ENCODE measurements at places on chromosomes 12 and 14.

DNA sequence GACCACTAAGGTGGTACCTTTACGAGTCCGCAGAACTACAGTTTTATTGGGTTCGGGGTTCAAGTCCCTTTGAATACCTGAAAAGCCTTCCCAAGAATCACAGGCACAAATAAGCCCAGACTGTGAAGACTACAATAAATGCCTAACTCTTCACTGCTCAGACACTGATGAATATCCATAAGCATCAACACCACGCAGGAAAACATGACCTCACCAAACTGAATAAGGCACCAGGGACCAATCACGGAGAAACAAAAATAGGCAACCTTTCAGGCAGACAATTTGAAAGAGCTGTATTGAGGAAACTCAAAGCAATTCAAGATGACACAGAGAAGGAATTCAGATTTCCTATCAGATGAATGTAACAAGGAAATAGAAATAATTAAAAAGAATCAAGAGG, 24.2 kb upstream of the P2RX7 start:
- no peak for DNase-seq

- no peak for DNase-seq
Measured at GRCh38 chr12:68919581-68920239, 13.3 kb downstream of the CPM start.

GRCh38 chr14:89566644-89567415, 149.8 kb upstream of the FOXN3 start:
- no peak for DNase-seq

GRCh38 chr12:15720295-15720694, 68.9 kb downstream of the EPS8 start:
- no peak for DNase-seq

DNA sequence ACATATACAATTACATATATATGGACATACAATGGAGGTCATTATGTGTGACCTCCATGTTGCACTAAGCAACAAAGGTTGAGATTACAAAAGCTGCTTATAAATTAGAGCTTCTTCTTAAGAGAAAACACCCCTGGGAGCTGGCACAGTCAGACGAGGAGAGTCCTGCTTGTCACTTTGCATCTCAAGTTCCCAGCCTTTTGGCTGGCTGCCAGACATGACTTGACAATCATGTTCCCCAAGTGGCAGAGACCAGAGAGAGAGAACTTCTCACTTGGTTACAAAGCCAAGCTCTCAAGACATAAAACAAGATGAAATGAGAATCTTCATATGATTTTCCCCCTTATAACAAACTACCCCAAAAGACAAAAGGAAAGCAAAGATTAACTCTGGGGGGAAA, 8.5 kb upstream of the SYNJ2BP start:
- no peak for DNase-seq

- no peak for DNase-seq
Measured at GRCh38 chr12:43336962-43337555, 214.9 kb downstream of the ADAMTS20 start.

GRCh38 chr14:53355581-53356112, 202.5 kb upstream of the DDHD1 start:
- no peak for DNase-seq

DNA sequence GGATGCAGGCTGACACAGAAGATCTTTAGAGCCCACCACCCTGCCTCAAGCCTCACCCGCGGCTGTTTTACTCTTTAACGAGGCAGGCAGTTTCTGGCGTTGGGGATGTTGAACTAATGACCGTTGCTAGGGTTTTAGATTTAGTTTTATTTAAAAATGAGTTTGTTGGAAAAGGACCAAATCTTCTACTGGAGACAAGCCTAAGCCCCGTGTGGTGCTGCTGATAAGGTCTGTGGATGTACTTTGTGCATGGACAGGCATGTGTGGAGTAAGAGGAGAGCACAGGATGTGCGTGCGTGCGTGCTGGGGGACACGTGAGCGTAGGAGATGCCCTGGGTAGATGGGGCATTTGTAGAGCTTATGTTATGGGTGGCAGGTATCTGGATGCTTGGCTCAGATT, 5.7 kb downstream of the NTF3 start:
- DNase-seq: no peak

GRCh38 chr12:124040291-124040690, 67.3 kb downstream of the ZNF664 start:
- no peak for DNase-seq

GRCh38 chr12:12466157-12466556, 96.5 kb downstream of the DUSP16 start:
- DNase-seq: peak; percentile 28

DNA sequence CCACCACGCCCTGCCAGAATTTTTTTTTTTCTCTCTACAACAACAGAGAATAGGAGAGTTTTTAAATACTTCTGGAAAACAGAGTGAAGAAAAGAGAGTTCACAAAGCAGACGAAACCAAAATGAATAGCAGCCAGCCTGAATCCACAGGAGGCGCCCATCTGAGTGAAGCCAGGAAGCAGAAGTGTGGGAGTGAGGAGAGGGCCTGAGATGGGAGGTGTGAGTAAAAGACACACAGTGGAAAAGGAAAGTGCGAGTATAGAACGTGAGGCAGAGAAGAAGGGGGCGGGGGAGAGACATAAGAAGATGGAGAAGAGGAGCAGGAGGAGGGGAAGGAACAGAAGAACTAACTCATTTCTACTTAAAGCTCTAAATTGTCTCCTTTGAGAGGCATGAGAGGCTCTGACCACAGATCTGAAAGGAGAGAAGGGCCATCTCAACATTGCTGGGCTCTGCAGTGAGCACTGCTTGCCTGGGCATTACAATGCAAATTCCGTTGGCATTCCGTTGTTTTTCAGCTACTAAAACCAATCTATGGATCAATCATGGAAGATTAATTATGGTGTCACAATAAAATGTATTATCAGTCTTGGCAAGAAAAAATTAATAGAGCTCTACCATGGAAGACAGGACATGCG, 140.1 kb upstream of the CPSF6 start:
- no peak for DNase-seq

DNA sequence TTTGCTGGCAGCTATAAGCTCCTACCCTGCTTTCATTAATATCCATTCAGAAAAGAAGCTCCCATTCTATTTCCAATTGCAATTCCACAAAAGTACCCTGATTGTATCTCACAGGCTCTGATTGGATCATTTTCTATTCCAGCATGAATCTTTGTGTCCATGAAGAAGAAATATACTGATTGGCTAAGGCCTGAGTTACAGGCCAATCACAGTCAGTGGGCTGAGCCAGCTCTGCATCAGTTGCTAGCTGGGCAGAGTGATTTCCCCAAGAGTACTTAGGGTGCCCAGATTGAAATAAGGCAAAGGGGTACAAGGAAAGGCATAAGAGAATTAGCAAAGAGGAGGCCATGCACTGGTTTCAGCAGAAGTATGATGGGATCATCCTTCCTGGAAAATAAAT, 14.4 kb downstream of the ART4 start:
- DNase-seq: no peak

DNA sequence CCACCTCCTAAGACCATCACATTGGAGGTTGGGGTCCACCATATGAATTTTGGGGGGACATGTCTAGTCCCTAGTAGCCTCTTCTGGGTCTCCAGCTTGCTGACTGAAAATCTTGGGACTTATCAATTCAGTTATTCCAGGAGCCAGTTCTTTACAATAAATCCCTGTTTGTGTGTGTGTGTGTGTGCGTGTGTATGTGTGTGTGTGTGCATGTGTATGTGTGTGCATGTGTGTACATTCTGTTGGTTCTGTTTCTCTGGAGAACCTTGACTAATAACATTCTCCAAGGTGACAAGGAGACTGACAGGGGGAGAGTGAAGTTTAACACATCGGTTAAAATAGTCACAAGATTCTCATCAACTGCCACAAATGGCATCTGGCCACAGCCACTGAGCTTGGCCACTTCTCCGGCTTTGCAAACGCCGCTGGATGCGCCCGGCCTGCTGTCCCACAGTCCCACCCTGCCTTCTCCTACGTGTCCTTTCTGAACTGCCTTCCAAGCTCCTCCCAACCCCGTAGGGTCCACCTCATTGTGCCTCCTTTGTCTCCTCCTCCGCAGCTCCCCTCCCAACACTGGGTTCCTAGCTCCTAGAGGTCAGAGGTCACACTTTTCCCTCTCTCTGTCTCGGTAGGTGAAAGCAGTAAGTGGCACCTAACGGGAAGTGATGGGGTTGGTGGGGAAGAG, 88.1 kb upstream of the DIO3 start:
- no peak for DNase-seq

GRCh38 chr12:109162551-109162950, 46.2 kb downstream of the ACACB start:
- no peak for DNase-seq

- no peak for DNase-seq
Measured at GRCh38 chr14:76324133-76324532, 51.8 kb upstream of the ESRRB start.

GRCh38 chr14:95236221-95236620, 78.9 kb upstream of the DICER1 start:
- DNase-seq: no peak

- DNase-seq: no peak
Measured at GRCh38 chr12:85440271-85440670, 160.3 kb downstream of the ALX1 start.

GRCh38 chr14:74977164-74977900, 21.9 kb upstream of the PGF start:
- DNase-seq: no peak

DNA sequence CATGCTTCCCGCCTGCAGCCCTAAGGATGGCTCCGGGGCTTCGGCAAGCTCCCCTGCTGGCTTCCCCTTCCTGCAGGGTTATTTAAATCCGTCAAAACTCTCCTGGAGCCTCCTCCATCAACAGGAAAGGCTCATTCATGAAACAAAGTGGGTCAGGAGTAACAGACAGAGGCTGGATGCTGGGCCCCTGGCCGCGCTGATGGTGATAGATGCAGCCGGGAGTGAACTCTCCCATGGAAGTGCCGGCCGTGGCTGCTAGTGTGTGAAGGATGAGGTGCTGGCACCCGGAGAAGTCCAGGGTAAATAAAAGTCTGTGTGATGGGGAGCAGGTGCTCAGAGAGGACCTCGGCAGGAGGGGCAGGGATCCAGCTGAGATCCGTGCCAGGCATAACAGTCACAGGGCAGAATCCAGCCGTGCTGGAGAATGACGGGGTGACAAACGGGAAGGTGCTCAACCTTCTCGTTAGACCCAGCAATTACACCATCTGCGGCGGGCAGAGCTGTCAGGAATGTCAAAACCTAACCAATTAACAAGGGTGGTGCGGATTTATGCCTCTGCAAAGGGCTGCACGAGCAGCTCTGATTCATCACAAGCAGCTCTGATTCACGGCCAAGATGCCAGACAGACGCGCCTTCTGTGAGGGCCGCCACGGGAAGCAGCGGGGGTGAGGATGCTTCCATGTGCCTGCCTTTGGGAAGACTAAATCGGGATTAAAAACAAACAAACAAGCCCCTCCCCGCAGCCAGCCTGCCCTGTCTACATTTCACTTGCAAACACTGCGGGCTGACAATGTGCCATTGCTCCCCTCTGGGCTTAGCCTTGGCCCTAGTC, 55.6 kb downstream of the SYNE3 start:
- no peak for DNase-seq

DNA sequence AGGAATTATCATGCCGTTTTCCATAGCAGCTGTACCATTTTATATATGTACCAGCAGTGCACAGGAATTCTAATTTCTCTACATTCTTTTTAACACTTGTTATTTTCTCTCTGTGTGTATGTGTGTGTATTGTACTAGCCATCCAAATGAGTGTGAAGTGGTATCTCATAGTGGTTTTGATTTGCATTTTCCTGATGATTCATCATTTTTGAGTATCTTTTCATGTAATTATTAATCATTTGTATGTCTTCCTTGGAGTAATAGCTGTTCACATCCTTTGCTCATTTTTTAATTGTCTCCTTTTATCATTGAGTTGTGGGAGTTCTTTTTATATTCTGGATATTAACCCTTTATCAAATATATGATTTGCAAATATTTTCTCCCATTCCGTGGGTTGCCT, 95.6 kb upstream of the MANSC4 start:
- DNase-seq: no peak

DNA sequence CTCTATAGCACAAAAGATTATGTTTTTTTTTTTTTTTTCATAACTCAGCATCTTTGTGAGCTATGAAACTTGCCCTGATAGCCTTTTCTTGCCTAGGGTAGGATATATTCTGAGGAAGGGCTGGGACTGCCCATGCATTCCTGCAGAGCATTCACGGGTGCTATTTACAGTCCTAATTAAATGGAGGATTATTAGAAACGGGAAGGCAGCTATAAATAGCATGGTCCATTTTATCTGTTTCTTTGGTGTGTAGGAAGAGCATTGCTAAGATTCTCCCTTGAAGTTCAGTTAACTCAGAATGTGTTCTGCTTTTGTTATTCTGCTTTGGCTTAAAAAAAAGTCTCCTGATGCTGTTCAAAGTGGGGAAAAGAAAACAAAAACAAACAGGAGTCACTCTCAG, 630.9 kb downstream of the DIO2 start:
- DNase-seq: no peak

DNA sequence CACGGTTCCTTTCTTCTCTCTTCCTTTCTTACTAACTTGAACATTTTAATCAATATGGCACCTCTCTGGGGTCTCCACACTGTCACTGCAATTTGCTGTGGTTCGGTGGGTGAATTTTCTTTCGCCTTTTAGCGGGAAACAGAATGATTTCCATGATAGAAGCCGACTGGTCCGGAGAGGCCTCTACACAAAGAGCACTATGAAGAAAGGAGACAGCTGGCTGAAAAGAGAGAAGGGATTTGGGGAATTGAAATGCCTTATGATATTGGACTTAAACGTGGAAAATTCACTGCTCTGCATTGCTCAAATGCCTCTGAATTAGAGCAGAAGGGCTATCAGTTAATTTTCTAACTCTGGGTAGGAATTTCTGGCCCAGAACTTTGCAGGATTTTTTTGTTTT, 55.9 kb downstream of the KCNA5 start:
- no peak for DNase-seq

- DNase-seq: no peak
Measured at GRCh38 chr12:61646639-61647038, 613.6 kb upstream of the USP15 start.

DNA sequence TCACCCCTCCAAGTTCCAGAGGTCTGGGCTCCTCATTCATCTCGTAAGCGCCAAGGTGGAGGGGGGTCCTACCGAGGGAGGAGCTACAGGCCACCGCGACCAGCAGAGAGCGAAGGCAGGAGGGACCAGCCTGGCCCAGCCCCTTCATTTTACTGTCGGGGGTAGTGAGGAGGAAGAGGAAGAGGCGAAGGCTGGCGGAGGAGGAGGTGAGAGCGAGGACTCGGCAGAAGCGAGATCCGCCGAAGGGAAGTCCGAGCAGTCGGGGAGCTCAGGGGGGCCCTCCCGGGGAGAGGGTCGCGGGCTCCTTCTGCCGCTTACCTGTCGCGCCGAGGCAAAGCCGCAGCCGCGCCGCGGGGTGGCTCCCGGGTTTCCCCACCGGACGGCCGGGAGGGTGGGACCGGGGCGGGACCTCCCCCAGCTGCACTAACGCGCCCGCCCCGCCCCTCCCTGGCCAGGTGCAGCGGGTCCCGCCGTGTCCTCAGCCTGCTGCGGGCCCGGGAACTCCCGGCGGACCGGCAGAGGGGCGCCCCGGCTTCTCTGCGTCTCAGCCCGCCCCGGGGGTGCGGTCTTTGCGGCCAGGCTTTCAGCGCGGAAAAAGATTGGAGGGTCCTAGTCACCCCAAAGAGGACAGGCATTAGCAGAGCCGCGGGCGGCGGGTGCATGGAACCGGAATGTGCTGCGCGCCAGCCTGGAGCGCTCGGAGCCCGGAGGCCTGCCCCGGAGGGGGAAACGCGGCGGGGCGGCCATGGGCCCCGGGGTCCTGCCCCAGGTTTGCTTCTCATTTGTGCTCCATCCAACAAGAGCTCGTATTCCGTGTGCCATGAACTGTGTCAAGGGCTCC, at the start of gene GALNT6:
Gene GALNT6 (minus strand): TSS at position 124 of the 841 bp plus-strand sequence. CDS start 11,625 bp downstream, outside the sequence.
- peak; percentile 58 for DNase-seq

GRCh38 chr12:106357549-106358395, at the start of gene POLR3B:
Gene POLR3B (plus strand): TSS chr12:106357748. CDS start chr12:106357880, 132 bp downstream.
- DNase-seq: peak; percentile 93
